Effector memory CD4-positive, alpha-beta T cell (primary cell): ENCODE measurements at places on chromosomes 7 and 10.
A peak's percentile ranks its signal among the peaks of the same experiment; 100 is the strongest.

DNA sequence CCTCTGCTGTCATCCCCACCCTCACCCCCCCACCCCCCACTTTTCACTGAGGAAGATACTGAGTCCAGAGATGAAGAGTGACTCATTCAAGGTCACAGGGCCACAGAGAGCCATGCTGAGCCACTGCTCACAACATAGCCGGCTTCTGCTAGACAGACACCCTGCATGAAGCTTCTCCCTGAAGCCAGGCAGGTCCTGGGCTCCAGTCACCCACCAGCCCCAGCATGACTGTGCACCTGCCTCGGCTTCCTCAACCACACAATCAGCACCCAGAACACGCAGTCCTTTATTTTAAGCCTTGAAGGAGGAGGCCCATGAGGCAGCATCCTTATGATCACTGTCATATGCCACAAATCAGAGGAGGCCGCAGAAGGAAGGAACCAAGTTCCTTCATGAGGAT is 19.2 kb upstream of the PRKAG2 start:
- DNase-seq: no peak

DNA sequence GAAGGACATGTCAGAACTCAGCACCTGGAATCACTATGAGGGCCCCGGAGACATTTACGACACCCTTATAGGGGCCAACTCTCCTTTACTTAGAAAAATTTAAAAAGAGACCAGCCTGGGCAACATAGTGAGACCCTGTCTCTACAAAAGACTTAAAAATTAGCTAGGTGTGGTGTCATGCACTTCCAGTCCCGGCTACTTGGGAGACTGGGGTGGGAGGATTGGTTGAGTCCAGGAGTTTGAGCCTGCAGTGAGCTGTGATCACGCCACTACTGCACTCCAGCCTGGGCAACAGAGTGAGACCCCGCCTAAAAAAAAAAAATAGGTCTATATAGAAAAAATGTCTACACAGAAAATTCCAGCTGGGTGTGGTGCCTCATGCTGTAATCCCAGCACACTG is 7.5 kb upstream of the CYTH3 start:
- DNase-seq: no peak

- DNase-seq: no peak
Measured at GRCh38 chr10:99431190-99431760, 851 bp upstream of the GOT1 start.

DNA sequence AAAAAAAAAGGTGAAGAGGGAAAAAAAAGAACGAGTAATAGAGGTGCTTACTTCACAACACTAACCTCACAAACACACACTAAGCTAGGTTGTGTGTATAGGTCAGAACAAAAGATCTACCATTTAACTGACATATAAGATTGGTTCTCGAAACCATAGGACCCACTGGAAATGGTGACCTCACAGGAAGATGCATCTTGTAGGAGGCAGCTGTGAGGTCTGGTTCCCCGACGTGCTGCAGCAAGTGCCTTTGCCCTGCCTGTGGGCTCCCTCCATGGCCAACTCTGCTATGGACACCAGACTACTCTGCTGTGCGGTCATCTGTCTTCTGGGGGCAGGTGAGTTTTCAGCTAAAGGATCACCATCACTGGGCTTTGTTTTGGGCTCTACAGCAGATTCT is 133.8 kb upstream of the PRSS1 start:
- no peak for DNase-seq

DNA sequence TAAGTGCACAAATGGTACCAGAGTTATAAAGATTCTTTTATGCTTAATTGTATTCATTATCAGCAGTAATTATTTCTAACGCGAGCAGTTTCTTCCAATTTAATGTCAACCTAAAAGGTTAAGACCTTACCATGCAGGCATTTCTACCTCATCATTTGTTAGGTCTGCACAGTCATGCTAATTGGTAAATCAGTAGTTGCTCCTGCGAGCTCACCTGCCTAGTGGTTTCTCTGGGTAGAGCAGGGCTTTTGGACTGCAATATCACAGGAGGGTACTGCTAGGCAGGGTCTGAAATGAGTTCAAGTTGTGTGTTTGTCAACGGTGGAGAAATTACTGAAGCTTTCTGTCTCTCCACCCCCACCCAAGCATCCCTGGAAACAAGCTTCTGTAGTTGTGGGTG is 558.5 kb upstream of the MGMT start:
- no peak for DNase-seq

DNA sequence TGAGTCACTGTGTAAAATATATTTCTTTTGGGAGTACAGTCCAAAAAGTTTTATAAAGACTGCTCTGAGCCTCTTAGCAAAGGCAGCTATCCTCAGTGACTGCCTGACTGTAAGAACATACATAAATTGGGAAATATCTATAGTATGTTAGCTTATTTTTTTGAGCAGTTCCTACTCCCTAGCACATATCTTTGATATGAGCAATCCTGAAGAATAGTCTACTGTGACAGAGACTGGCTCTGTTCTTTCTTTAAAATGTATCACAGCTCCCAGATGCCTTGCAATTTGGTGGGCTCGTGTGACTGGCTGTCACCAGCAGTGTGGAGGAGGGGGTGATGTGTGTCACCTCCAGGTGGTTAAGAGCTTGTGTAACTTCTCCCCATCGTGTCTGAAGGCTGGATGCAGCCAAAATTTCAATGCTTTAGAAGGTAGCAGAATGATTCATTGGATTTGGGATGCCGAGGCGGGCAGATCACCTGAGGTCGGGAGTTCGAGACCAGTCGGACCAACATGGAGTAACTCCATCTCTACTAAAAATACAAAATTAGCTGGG is 47.9 kb downstream of the MTERF1 start:
- DNase-seq: no peak

GRCh38 chr10:69739634-69740033 is 62.1 kb upstream of the COL13A1 start:
- DNase-seq: no peak

DNA sequence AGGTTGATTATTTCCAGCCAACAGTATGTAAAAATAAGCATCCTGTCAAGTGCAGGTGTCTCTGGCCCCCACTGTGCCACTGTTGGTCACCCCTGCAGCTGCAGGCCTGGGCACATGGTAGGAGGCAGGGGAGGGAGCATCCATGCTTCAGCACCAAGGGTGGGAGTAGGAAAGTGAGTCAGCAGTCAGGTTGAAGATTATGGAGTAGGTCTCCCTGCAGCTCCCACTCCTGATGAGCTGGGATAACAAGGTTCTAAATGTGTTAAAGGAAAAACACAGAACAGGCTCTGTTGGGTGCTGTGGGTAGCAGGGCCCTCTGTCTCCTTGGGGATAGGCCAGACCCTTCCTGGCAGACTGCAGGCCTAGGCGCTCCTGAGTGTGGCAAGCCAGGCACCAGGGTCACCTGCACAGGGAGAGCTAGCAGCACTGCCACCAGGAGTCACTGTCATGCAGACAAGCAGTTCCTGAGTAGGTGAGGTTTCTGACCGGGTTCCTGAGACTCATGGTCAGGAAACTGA is 59.3 kb downstream of the NUDCD3 start:
- no peak for DNase-seq

DNA sequence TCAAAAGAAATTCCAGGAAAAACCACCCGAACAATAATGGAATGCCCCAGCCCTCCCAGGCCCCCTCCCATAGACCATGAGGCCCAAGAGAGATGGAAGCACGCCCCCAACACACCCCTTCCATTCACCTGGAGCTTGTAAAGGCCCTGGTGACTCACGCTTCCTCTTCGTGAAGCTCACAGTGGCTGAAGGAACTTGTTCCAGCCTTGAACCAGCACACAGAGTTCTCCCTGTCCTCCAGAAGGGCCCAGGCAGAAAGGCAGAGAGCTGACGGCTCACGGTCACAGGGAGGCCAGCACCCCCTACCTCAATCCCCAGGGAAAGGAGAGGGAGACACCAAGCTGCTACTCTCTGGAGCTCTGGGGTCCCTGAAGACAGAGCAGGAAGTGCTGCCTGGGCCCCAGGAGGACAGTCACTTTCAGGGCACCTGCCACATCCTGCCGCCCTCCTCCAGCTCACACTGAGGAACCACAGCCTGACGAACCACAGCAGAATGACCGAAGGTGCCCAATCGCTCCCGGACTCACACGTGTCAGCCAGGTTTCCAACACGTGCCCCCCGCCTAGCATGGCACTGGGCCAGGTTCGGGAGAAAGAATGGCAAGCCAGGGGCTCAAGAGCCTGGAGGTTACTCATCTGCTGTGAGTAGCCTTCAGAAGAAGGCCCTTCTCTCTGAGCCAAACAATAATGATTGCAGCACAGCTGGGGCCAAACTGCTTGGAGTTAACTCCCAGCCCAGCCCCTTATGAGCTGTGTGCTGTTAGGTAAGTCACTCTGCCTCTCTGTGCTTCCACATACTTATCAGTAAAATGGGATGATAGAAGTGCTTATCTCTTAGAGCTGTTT is 52.8 kb downstream of the DLG5 start:
- DNase-seq: peak; percentile 6

GRCh38 chr7:20019757-20020432 is 197.3 kb downstream of the MACC1 start:
- DNase-seq: no peak

- DNase-seq: no peak
Measured at GRCh38 chr10:115417585-115418265, 324.6 kb downstream of the ATRNL1 start.

DNA sequence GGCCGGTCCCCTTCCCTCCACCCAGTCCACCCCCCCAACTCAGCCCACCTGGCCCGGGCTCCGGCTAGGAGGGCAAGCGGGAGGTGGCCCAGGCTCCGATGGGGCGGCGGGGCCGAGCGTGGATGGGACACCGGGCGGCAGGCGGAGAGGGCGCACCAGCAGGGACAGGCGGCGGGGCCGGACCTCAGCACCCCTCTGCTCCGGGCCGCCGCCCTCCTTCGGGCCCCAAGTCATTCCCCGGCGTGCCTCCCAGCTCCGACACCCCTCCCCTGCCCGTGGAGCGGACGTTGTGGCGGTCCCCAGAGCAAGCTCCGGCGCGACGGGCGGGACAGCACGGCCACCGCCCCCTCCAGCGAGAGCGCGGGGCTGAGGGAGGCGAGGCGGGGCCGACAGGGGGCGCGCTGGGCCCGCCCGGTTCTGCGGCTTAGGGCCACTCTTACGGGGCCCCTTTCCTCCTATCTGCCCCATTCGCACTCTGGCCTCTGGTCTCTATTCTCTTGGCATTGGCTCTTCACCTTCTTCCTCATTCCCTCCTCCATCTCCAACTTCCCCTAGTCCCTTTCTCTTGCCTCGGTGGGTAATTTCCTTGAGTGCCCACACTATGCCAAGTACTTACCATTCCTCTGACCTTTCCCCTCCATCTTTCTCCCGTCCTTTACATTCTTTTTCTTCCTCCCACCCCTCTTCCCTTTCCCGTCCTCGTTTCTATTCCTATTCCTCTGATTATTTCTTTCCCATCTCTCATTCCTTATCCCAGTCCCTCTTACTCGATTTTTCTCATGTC is 701 bp upstream of the GBX1 start:
- peak; percentile 27 for DNase-seq

DNA sequence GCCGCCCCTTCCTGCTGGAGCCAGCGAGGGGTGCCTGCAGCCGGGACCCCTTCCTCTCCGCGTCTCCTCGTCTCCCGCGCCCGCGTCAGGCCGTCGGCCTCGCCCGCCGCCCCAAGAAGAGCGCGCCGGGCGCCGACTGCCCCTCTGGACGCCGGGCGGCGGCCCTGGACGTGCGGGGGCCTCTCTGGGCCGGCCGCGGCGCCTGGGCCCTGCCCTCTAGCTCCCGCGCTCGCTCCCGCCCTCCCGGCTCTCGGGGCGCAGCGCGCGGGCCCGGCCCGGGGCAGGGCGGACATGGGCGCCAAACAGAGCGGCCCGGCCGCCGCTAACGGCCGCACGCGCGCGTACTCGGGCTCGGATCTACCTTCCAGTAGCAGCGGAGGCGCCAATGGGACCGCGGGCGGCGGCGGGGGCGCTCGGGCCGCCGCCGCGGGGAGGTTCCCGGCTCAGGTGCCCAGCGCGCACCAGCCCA is 704 bp downstream of the ZNRF2 start:
- DNase-seq: peak; percentile 24

GRCh38 chr7:134155206-134155605 is 28.1 kb downstream of the LRGUK start:
- no peak for DNase-seq

GRCh38 chr7:64854969-64855368 is 48.1 kb upstream of the ZNF273 start:
- no peak for DNase-seq

GRCh38 chr7:95684037-95684436 is 87.7 kb upstream of the PDK4 start:
- no peak for DNase-seq

DNA sequence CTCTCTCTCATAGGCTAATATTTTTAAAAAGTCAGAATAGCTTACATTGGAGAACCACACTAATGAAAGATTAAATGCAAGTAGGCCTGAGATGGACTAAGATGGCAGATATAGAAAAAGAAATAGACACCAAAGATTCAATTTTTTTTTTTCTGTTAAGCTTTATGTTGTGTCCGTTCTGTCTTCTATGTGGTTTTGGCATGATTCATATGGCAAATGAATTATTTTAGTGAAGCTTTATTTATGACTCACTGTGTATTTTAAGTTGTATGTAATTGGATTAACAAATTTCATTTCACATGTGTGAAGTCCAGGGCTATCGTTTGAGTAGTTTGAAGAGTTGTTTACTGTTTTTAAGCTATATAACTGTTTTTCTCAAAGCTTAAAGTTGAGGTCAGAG is 214.8 kb downstream of the CAMK1D start:
- DNase-seq: no peak

- no peak for DNase-seq
Measured at GRCh38 chr7:122038904-122039303, 105.1 kb downstream of the AASS start.

DNA sequence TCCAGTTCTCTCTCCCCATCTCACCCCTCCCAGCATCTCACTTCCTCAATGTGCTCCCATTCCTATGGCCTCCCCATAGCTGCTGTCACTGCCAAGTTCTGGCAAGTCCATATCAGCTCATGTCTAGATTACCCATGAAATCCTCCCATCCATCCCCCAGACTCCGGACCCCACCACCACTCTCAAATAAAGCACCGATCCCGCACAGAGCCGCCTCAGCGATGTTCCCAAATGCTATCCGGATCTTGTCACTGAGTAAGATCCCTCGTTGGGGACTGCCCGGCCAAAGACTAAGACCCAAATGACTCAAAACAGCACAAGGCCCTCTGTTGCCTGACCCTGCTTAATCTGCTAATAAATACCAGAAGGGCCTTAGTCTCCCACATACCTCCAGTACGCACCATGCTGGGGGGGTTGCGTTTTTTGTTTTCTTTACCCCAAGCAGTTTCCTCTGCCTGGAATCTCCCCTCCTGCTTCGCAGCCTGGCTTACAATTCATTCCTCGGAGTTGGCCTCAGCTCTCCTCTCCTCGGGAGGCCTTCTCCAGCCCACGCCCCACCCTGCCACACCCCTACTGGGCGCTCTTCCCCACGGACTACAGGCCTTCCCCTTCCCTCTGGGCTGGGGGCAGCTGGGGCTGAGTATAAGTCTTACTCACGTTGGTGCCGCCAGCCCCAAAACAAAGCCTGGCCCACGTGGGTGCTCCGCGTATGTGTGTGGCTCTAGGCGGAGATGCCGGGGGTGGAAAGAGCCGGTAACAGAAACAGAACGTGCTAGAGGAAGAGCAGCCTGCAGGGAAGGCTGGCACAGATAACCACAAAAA is 1.8 kb upstream of the DUSP5 start:
- DNase-seq: peak; percentile 33

- DNase-seq: no peak
Measured at GRCh38 chr10:106931159-106931852, 233.2 kb downstream of the SORCS1 start.

- DNase-seq: no peak
Measured at GRCh38 chr7:78159545-78159944, 361.0 kb downstream of the PHTF2 start.

- DNase-seq: no peak
Measured at GRCh38 chr7:138276891-138277290, 183.2 kb upstream of the TRIM24 start.
